Hepatocyte (in vitro differentiated cells): ENCODE measurements at places on chromosomes 5 and 9. TPM values are rescaled to one million over a fixed set of nuclear protein-coding genes. Genes with fewer than 3 reads are reported as not detected.

Gene CLIC3
- total RNA-seq: 6.6 and 9.9 TPM in 2 replicates

Gene FGFR4
- total RNA-seq: 90.2 and 121 TPM in 2 replicates

Gene GTF2H2
- 38.7 and 43.3 TPM in 2 replicates for total RNA-seq

Gene KCNV2
- total RNA-seq: not detected in 2 replicates

Gene RANBP17
- 17.1 and 20.0 TPM in 2 replicates for total RNA-seq

Gene RICTOR
- 24.9 and 29.1 TPM in 2 replicates for total RNA-seq

Gene KIAA1191
- 98.3 and 104 TPM in 2 replicates for total RNA-seq

DNA sequence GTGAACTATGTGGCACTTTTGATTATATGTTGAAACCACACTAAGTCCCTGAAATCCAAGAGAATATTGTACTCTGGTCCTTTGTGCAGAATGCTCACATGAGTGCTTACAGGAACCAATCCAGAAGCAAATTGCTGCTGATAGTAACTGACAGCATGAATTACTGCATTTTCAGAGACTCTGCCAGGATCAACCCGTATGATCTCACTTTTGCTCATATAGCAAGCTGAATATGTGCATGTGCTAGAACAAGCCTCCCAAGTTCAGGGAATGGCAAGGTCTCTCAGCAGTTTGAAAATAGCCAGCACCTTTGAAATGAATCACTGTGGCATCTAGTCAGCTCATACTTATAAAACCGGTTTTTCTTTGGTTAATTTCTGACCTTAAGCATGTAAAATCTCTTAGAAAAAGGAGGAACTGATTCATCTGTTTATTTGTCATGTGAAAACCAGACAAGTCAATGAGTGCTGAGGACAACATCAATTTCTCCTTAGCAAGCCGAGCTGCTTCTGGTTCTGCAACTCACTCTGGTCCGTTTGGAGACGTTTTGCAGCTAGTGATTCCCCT is 215.7 kb upstream of the ELL2 start:
- H3K27me3 ChIP-seq: no peaks in the 10 kb centered on the region
- no peak overlapping the region for H3K4me3 ChIP-seq
- no peaks in the 10 kb centered on the region for H3K4me1 ChIP-seq
- peak overlapping the region; percentile 14 for H3K27ac ChIP-seq
- H3K36me3 ChIP-seq: no peaks in the 10 kb centered on the region

DNA sequence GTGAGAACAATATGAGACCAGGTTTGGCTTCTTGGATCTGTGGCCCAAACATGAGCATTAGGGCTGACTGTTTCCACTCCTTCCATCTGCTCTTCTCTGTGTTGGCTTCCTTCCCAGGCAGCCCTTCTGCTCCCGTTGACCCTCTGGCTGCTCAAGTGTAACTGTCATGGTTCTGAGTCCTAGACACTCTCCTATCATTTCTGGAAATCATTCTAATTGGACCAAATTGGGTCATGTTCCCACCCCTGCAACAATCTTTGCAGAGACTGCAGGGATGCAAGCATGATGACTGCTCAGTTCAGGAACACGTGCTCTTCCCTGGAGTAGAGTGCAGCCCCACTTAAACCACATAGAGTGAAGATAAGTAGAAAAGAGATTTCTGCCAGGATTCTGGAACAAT is 741.4 kb downstream of the TAF11L14 start:
- no peaks in the 10 kb centered on the region for H3K36me3 ChIP-seq
- H3K4me3 ChIP-seq: no peak overlapping the region
- DNase-seq: no peak
- no peaks in the 10 kb centered on the region for H3K27me3 ChIP-seq
- no peaks in the 10 kb centered on the region for H3K4me1 ChIP-seq

DNA sequence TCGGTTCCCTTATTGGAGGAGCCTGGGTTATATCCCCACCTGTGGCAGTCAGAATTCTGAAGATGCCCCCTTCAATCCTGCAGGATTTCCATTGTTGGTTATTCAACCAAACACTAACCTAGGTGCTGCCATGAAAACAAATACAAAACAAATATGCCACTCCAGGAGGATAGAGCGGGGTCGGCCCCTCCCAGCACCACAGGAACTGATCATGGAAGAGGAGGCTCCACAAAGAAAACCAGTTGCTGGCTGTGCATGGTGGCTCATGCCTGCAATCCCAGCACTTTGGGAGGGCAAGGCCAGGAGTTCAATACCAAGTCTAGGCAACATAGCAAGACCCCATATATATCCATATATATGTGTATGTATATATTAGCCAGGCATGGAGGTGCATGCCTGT is 13.2 kb upstream of the ADGRD2 start:
- H3K4me1 ChIP-seq: no peaks in the 10 kb centered on the region
- H3K36me3 ChIP-seq: no peaks in the 10 kb centered on the region
- DNase-seq: no peak
- H3K27ac ChIP-seq: no peak overlapping the region
- no peak overlapping the region for H3K4me3 ChIP-seq
- H3K27me3 ChIP-seq: no peaks in the 10 kb centered on the region

GRCh38 chr5:145478651-145479050 is 356.5 kb downstream of the PRELID2 start:
- no peak overlapping the region for H3K27ac ChIP-seq
- no peaks in the 10 kb centered on the region for H3K27me3 ChIP-seq
- no peak for DNase-seq
- H3K4me3 ChIP-seq: no peak overlapping the region
- H3K36me3 ChIP-seq: no peaks in the 10 kb centered on the region
